ENCODE measurements at places on chromosomes 13 and 19.

DNA sequence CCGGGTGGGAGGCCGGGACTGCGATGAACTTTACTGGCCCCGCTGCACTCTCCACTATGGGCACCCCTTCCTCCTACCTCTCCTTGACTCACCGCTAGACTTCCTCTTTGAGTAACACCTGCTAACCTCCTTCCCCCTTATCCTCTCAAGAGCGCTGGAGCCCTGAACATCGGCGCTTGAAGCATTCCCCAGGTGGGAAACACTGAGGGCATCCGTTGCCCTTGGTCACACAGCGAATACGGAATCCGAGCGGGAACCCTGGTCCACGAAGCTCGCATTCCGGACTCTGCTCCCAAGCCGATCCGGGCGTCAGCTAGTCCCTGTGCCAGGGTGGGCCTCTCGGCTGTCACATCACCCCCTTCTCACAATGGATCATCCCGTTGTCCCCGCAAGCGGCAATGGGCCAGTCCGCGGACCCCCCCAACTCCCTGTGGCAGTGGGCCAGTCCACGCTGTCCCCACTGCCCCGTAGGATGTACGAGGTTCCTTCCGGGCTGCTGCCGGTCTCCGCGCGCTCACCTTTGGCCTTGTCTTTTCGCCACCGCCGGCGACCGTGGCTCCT is 4.2 kb downstream of the LIPE start:
- peak; percentile 25 for DNase-seq

DNA sequence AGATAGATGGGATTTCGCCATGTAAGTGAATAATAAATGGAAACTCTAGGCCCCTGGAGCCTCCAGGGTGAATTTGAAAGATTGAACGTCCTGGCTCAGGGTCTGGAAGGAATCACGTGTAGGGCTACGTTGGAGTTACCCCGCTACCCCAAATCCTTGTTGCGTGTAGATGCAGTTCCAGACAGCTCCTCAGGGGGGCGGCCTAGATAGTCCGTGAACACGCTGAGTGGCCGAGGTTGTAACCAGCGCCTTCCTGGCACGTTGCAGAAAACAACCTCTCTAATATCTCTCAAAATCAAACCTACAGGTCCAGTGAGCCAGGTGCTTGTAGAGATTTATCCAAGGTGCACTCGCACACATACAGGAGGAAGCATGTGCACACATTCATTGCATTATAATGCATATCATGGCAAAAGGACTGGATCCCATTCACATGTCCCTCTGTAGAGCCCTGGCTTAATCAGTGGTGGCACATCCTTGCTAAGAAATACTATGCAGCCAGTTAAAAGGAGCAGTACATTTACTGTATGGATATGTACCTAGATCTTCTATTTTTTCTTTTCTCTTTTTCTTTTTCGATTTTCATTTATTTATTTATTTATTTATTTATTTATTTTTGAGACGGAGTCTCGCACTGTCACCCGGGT is 2.5 kb upstream of the KEAP1 start:
- peak; percentile 65 for DNase-seq

DNA sequence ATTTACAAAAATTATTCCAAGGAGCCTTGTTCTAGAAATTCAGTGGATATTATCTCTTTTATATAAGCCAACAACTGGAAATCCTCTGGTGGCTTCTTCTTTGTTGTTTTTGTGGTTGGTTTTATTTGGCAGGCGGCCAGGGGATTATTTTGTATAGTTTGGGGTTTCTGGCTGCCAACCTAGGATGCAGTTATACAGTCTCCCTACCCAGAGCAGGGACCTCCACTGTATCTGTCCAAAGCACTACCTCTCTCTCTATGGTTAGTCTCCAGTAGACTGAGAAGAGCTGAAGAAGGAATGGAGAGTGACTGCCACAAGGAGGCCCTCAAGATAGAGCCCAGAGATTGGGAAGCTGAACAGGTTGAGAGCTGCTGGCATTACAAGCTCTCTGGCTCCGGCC is 80.2 kb downstream of the ZAR1L start:
- DNase-seq, result no peak

DNA sequence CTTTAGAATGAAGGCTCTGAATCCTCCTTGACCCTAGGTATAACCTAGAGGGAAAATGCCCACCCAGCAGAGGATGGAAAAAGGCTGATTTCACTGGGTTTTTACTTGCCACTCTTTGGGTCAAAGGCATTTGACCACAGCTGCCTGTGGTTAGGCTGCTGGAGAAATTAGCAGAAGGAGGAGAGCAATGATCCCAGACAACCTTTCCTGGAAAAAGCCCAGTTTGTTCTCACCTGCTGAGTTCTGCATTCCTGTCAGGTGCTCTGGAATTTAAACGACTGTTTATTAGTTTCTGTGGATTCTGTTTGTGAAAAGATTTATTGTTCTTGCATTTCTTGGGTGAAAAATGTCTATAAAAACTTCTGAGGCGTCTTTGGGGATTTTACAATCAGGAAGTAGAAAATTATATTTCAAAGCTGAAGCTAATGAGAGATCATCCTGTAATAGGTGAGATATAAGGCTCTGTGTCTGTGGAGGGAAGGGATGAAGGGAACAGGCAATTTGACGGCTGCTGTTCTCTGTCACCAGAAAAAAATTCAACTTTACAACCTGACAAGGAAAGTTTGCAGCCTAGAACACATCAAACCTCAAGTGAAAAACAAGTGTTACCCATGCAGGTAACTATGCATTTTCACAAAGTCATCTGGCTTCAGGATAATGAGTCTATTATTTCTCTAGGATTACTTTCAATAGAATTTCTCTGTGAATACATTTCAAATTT is 519.7 kb downstream of the DIAPH3 start:
- DNase-seq, result no peak

DNA sequence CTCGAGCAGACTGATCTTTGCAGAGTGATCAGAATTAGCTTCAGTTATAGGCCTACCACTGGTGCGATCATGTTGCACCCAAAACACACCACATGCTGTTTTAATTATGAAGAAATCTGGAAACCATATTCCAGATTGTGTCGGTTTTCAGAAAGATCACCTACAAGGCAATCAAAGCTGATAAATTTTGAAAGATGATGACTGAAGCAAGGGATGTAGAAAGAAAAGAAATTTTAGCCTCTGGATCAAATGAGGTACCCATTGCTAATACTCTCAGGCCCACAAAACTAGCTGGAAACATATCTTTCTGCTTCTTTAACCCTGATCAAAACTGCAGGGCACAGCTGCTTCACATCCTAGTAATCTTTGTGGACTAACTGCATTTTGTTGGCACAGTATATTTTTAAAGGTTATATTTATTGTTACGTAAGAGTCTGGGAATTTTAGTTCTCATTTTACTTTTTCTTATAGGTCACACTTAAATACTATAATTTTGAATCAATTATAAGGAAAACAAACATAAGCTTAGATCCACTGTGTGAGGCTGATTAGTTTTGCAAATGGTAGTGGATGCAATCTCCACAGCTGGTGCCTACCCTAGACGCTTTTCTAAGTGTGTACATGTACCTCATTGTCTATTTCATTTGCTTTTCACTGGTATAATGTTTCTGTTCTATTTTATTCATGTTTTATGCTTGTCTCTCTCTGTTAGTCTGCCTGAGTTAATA is 150.9 kb downstream of the RGCC start:
- no peak for DNase-seq
